ENCODE measurements at places on chromosomes 6 and 20.

DNA sequence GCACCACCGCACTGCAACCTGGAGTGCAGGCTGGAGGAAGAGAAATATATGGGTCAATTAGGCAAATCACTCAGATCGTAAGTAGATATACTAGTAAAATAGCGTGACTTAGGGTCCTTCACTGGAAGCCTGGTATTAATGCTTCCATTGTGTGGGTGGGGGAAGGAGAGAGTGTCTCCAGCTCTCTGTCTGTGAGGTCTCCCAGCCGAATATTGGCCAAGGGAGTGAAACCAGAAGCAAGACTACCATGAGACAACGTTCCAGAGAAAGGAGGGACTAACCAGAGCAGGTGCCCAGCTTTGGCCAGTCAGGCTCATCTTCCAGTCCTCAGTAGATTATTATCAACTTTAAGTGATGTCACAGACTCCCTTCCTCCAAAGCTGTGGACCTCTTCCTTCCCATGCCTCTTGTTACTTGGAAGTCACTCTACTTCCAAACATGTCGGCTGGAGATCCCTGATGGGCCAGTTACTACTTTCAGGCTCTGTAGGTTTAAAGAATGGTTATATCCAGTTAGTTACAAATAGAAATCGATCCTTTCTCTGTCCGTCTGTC, 28.8 kb downstream of the MTHFD1L start:
- DNase-seq = no peak

DNA sequence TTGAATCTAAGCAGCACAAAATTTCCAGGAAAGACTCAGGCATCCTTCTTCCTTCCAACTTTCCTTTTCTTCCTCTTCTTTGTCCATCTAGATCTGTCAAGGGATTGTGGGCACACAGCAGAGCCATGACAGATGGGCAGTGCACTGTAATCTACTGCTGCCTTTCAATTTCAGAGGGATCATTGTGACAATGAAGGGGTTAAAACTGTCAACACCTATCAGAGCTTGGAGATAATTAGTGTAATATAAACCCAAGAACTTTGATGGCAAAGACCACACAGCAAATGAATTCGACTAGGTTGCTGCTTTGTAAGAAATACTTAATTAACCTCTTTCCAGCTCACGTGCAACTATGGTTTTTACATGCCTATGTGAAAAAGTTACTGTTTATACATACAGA, 55.0 kb downstream of the SAMD5 start:
- DNase-seq = no peak

DNA sequence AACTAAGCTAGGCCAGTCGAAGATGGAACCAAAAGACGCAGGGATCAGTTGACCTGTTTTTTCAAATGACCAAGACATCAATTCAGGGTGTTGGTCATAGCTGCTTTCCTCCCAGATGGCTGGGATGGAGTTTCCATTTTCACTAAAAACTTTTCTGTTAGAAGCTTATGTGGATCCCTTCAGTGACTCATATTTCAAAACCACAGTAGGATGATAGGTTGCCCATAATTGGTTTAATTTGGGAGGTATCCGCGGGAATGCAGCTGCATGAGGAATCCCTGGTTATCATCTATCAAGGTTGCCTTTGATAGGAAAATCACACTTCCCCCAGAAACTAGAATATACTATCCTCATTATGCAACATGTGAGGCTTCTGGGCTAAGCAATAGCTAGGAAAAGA, 150.9 kb upstream of the MLIP start:
- no peak for DNase-seq

DNA sequence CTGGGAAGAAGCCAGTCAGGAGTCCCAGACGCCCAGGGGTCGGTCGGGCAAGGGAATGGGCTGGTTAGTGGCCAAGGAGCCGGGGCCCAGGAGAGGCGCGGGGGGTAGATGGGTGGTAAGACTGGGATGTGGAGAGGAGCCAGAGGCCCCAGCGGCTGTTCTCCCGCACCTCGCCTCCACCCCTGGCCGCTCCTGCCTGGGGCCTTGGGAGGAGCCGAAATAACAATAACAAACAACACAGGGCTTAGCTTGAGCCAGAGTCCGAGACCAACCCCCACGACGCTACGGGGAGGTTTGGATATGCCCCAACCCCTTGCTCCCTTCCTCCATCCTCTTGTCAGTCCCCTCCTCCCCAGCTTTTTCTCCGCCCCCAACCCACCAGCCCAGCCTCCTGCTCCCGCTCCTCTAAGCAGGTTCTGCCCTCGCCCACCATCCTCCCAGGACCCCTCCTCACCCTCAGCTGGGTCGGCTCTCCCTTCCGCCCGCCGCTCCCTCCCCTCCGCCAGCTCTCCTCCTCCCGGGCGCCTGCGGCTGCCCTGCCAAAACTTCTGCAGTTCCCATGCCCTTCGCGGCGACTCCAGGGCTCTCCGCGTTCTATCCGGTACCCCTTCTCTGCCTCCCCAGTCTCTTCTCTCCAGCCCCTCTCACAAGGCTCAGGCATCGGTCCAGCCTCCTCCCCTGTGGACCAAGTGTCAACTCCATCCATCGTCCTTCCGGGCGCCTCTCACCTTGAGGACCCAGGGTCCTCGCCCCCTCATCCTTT, 1.1 kb downstream of the RNF39 start:
- no peak for DNase-seq

DNA sequence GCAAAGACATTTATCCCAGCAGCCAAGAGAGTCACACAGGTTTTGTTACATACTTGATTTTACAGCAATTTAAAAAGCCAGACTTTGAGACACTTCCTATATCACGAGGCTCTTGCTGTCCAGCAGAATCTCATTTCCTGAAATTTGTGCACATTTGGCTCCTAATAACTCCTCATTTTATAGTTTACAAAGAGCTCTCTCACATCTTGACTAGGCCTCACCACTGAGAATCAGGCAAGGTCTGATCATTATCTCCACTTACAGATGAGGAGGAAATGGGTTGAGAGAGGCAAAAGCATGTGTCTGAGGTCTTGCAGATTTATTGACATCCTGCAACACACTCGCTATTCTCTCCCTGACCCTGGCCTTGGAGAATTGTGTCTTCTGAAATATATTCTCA, 426.8 kb downstream of the MAFB start:
- no peak for DNase-seq

All from sciatic nerve (tissue), 2 donors.